ENCODE measurements at places on chromosomes 5 and 9.

- no peak for DNase-seq
These were observed 146.4 kb downstream of the GCNT1 start for GRCh38 chr9:76605321-76605900.

- no peak for DNase-seq
These were observed 95.6 kb downstream of the ESM1 start for GRCh38 chr5:54889826-54890225.

- no peak for DNase-seq
These were observed 1.3 kb downstream of the CD72 start for GRCh38 chr9:35616681-35617459.

- no peak for DNase-seq
These were observed 100.5 kb upstream of the CCDC152 start for GRCh38 chr5:42655982-42656650.

- no peak for DNase-seq
These were observed 1.7 kb upstream of the PTPDC1 start for GRCh38 chr9:94082553-94082952.

- no peak for DNase-seq
These were observed 7.2 kb downstream of the MARCHF6 start for GRCh38 chr5:10360686-10361085.

- no peak for DNase-seq
These were observed 250.5 kb downstream of the DENND1A start for GRCh38 chr9:123679330-123679987.

GRCh38 chr5:53200306-53200705 is 90.7 kb upstream of the MOCS2 start:
- DNase-seq = no peak

GRCh38 chr9:3793971-3794383 is 268.2 kb upstream of the RFX3 start:
- no peak for DNase-seq

- DNase-seq = no peak
These were observed 82.0 kb upstream of the TTC23L start for GRCh38 chr5:34756781-34757624.

DNA sequence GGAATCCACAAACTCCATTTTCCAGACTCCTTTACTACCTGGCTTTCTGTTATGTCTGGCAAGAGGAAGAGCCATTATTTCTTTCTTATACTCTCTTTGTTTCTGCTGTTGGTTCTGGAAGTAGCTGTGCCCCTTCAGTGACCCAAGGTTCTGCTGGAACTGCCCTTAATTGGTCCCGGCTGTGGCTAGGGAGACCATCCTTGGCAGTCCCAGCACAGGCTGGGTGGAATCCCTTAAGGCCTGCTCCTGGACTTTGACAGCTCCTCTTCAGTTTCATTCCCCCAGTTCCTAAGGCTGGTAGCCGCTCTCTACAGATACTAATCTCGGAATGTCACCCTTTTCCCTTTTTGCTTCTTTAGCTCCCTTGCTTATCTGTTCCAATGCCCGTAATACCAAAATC is 81.9 kb upstream of the GLIS3 start:
- DNase-seq = no peak

DNA sequence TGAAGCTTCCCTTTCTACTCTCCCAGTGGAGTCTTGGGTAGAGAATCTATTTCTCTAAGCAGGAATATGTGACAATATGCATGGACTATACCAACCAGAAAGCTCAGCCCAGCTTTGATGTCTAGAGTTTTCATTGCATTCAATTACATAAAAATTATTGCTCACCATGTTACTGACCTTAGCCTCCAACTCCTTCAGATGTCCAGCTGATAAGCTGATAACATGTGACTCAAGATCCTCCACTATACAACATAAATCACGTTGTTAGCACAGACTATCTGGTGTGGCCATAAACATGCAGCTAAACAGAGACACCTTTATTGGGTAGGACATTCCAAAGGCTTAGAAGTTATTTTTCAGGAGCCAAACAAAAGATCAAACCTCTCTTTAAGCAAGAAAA is 1168.2 kb downstream of the CDH12 start:
- DNase-seq = no peak

GRCh38 chr5:111582451-111582850 is 70.1 kb upstream of the STARD4 start:
- DNase-seq = no peak

Data from activated CD4-positive, CD25-positive, alpha-beta regulatory T cell treated with anti-CD3 and anti-CD28 coated beads, Interleukin-2, amount 50 U/mL, for 16 hours (primary cell).